ENCODE measurements at places on chromosomes 11 and 22.

DNA sequence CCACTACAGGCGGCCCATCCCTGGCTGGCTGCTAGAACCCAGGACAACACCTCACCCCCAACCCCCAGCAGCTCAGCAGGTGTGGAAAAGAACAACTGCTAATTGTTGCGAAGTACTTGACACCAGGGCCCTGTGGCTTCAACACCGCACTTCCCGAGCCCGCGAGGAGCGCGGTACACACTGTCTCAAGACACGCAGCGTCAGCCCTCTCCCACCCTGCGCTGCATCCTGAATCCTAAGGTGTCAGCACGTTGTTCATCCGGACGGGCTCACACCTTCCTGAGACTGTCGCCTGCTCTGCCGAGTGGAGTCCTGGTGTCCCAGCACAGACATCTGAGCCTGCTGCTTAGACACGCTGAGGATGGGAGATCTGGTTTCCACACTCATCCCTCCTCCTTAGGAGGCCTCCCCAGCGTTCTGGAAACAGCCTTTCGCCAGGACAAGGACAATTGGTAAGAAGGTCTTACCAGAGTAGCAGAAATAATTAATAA lies 1336.2 kb downstream of the BRD1 start:
- no peak overlapping the region for H3K4me3 ChIP-seq
- no peaks in the 10 kb centered on the region for H3K36me3 ChIP-seq
- H3K27ac ChIP-seq, result no peak overlapping the region

GRCh38 chr11:3222941-3223915 lies 4.6 kb upstream of the MRGPRG start:
- no peaks in the 10 kb centered on the region for H3K36me3 ChIP-seq
- no peak overlapping the region for H3K4me3 ChIP-seq
- DNase-seq, result no peak
- peaks cover 52% of the 10 kb centered on the region for H3K27me3 ChIP-seq

- peaks cover 12% of the 10 kb centered on the region for H3K27me3 ChIP-seq
- no peak for DNase-seq
- peaks cover 23% of the 10 kb centered on the region for H3K4me1 ChIP-seq
- peak overlapping the region; percentile 43 for H3K27ac ChIP-seq
These were observed 2.8 kb upstream of the CCND1 start for GRCh38 chr11:69637941-69638871.

DNA sequence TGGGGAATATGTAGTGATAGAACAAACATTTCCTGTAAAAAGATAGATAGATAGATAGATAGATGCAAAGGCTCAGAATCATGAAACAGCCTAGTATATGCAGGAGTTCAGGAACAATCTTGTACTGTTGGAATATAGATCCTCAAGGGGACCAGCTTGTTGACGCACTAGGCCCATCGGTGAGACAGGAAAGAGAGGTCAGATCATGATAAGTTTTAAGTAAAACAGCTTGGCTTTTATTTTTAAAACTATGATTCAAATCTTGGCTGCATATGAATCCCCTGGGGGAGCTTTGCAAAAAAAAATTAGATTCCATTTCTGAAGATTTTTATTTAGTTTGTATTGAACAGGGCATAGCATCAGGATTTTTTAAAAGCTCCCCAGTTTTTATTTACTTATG lies 185.8 kb downstream of the TRPC6 start:
- H3K4me3 ChIP-seq, result no peak overlapping the region
- no peak overlapping the region for H3K27ac ChIP-seq
- no peaks in the 10 kb centered on the region for H3K36me3 ChIP-seq
- DNase-seq, result no peak
- no peaks in the 10 kb centered on the region for H3K4me1 ChIP-seq

GRCh38 chr11:32884770-32885384 lies 7.7 kb upstream of the QSER1 start:
- no peak overlapping the region for H3K27ac ChIP-seq
- no peak overlapping the region for H3K4me3 ChIP-seq
- no peaks in the 10 kb centered on the region for H3K27me3 ChIP-seq
- H3K4me1 ChIP-seq, result no peaks in the 10 kb centered on the region
- H3K36me3 ChIP-seq, result no peaks in the 10 kb centered on the region
- DNase-seq, result no peak

GRCh38 chr11:12251666-12252560 lies 125.5 kb upstream of the PARVA start:
- no peaks in the 10 kb centered on the region for H3K27me3 ChIP-seq
- peaks cover 79% of the 10 kb centered on the region for H3K36me3 ChIP-seq
- no peak overlapping the region for H3K27ac ChIP-seq
- no peak for DNase-seq
- no peak overlapping the region for H3K4me3 ChIP-seq
